ENCODE measurements at places on chromosomes 7 and 10. TPM values are rescaled to one million over a fixed set of nuclear protein-coding genes. Genes with fewer than 3 reads are reported as not detected.

- DNase-seq, result no peak
These were observed 283.7 kb downstream of the MALRD1 start for GRCh38 chr10:19332304-19332703.

- no peak for DNase-seq
These were observed 9.7 kb downstream of the TM9SF3 start for GRCh38 chr10:96577069-96577468.

DNA sequence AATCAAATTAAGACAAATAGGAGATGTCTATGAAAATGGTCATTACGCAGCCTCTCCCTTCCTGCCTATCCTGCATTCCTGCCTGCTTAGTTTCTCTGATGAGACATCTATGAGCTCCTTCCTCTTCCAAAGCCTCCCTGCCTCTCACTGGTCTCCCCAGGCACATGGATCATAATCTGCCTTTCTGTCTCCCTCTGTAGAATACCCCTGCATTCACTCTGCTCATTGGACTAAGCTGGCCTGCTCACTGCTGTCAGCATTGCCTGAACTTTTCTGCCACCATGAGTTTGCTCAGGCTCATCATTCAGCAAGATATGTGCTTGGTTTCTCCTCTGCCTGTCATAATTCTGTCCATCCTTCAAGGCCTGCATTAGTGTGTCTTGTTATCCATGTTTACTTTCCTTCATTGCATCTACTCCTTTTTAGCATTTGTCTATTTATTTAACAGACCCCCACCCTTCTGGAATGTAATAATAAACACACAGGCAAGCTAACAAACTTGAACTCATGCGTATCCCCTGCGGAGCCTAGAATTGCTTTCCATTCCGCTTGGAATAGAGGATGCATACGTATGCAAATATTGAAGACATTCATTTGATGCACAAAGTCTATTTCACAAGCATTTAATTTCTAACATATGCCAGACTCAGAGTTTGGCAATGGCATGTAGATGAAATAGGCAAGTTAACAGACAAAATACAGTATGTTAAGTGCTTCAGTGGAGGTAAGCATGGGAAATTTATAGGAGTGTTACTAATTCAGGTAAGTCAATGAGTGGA lies 88.3 kb downstream of the PTPRZ1 start:
- no peak for DNase-seq

GRCh38 chr7:12519682-12520009 lies 50.9 kb upstream of the SCIN start:
- no peak for DNase-seq

The ITPRID1 gene
- 0.09 TPM for total RNA-seq

The NANOS1 gene
- total RNA-seq, result 1.4 TPM
